ENCODE measurements at places on chromosomes 2 and 18. TPM values are rescaled to one million over a fixed set of nuclear protein-coding genes. Genes with fewer than 3 reads are reported as not detected.

GRCh38 chr2:19362755-19363473 is 4.5 kb upstream of the OSR1 start:
- DNase-seq = peak; percentile 90

DNA sequence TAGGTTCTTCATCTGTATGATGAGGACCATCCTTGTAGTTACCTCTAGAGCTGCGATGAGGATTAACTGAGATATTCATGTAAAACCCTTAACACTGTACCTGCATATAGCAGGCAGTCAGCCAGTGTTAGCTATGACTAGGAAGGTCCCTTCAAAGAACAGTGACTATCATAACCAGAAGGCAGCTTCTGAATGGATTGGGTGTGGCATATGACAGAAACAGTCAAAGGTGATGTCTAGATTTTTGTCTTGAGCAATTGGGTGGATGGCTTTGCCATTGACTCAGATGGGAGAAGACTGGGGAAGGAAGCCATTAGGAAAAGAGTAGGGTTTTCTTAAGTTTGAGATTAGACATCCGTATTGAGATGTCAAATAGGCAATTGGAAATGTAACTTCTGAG is 15.7 kb downstream of the XDH start:
- DNase-seq = no peak

GRCh38 chr2:189142893-189143759 is 36.4 kb downstream of the COL5A2 start:
- DNase-seq = no peak

DNA sequence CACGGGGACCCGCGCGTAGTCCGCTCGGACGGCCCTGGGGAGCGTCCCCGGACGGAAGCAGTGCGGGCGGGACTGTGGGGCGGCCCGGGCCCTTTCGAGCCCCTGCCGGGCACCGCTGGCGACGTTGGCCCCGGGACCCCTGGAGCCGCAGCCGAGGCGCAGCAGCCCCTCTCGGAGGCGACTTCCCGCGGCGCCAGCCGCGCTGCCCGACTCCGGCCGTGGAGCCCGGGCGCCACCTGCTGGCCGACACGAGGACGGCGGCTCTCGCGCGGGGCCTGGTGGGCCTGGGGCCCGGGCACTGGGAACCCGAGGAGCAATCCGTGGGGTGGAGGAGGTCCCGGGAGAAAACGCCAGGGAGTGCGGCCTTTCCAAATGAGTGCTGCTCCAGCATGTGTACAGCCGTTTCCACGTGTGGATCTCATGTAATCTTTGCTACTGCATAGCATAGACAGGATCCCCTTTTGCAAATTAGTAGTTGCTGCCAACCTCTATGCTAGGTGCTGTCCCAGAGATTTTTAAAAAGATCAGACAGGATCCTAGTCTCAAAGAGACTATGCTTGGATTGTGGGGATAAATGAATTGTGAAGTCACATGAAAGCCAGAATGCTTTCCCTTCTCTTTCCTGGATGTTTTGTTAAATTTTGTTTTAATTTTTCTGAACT is 4.0 kb downstream of the ID2 start:
- DNase-seq = peak; percentile 76

DNA sequence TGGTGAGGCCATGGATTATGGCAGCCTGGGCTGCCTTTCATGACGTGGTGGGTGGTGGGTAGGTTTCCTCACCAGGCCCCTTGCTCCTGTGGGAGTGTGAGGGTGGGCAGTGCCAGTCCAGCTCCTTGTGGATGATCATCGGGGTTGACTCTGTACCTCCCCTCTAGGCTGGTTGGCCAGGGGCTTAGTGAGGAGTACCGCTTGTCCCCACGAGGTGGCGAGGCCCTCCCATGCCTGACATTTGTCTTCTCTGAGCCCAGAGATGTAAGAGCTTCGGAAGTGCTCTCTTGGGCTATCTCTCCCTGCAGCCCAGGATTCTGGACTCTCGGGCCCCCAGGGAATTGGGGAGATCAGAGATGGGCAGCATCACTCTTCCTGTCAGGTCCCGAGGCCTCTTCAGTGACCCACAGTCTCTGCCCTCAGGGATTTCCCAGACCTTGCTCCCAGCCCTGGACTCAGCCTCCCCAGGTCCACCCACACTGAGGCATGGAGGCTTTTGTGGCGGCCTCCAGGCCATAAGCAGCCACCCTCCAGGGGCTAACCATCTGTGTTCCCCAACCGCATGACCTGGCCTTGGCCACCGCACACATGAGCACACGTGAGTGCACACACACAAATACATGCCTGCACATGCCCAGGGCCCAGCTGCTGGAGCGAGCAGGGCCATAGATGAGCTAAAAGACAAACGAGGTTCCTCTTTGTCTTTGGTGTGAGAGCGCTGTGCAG is 6.5 kb downstream of the SPR start:
- DNase-seq = peak; percentile 32

DNA sequence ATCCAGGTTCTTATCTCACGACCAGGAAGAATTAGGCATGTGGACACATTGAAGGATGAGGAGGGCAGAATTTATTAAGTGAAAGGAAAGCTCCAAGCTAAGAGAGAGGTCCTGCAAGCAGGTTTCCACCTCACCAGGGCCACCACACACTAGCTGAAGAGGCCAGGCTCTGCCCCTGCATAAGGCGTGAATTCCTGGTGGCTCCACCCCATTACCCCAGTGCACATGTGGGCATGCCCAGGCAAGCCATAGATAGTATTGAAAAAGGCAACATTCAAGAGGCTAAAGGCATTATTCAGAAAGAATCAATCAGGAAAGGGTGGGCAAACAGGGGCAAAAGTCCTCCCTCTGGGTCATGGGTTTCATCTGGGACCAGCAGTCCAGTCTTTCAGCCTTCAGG is 30.9 kb upstream of the GRP start:
- DNase-seq = no peak

DNA sequence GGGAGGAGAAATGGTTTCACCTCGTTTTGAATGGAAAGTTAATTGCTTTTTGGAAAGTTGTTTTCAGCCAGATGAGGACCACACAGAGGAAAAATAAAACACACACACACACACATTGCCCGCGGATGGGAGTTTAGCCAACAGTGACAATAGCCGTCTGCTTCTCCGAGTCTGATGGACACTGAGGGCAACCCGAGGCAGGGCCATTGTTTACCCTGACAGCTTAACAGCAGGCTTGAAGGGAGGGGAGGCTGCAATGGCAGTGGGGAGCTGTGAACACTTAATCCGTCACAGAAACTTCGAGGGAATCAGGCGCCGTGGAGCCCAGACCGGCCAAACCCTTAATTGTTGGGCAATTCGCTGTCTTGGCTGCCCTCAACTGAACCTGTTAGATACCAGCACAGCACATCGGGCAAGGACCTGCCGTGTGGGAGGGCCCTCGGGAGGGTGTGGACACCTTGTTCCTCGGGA is 145.9 kb downstream of the ACKR3 start:
- peak; percentile 69 for DNase-seq

DNA sequence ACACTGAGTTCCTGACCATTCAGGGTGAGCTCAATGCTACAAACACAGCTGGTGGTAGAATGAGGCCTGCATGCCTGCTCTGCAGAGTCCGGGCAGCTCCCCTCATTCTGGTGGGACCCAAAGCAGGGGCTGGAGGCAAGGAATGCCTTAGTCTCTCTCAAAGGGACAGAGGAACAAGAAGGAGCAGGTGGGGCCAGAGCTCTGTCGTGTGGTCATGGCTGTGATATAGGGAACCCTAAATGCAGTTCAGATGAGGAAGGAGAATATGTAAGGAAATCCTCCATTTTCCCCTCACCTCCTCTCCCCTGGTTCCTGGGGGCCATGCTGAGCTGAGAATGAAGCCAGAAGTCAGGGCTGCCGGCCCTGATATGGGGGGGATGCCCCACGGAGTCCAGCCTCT is 334.3 kb downstream of the CYP26B1 start:
- no peak for DNase-seq

DNA sequence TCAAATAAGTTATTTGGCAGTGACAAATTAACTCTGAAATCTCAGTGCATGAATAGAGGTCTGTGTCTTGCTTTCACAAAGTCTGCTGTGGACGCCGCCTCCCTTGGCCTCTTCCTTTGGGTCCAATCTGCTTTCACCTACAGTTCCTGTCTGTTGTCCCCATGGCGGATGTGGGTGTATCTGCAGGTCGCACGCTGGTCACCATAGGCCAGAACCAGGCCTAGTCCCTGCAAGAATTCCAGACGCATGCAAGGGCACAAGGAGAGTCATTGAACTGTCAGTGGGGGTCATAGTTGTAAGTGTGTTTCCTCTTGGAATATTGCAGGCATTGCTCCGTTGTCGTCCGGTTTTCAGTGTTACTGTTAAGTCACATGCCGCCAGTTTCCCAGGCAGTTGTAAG is 7.4 kb downstream of the SOCS6 start:
- DNase-seq = no peak

DNA sequence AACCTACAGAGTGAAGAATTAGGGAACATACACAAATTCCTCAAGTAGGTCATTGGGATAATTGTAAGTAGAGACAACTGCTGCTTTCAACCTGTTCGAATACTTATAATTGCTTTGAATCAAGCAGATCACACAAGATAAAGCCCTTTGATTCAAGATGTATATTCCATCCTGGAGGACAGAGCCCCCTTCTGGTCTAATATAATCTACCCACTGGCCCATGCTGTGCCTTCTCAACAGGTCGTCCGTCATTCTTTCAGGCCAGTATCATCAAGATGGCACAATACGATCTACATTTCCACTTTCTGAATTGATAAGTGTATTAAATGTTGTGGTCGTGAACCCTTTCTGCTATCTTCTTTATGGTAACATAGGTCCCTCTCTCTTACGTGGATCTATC is 387.0 kb upstream of the CDH19 start:
- DNase-seq = no peak

The PROKR1 gene
- polyA plus RNA-seq = 0.05 TPM

The TRAF3IP1 gene
- 18.1 TPM for polyA plus RNA-seq

The TCF7L1 gene
- 64.7 TPM for polyA plus RNA-seq

The LINC00305 gene
- polyA plus RNA-seq = not detected

The NETO1 gene
- polyA plus RNA-seq = 0.12 TPM

The SLC14A1 gene
- 0.84 TPM for polyA plus RNA-seq

Measured in right lung (tissue), 10 donors.